Kasumi-1 (cell line): ENCODE measurements at places on chromosomes 3 and 15.
A peak's percentile ranks its signal among the peaks of the same experiment; 100 is the strongest.

GRCh38 chr3:40679290-40679689, 154.5 kb downstream of the ZNF621 start:
- no peak for DNase-seq

DNA sequence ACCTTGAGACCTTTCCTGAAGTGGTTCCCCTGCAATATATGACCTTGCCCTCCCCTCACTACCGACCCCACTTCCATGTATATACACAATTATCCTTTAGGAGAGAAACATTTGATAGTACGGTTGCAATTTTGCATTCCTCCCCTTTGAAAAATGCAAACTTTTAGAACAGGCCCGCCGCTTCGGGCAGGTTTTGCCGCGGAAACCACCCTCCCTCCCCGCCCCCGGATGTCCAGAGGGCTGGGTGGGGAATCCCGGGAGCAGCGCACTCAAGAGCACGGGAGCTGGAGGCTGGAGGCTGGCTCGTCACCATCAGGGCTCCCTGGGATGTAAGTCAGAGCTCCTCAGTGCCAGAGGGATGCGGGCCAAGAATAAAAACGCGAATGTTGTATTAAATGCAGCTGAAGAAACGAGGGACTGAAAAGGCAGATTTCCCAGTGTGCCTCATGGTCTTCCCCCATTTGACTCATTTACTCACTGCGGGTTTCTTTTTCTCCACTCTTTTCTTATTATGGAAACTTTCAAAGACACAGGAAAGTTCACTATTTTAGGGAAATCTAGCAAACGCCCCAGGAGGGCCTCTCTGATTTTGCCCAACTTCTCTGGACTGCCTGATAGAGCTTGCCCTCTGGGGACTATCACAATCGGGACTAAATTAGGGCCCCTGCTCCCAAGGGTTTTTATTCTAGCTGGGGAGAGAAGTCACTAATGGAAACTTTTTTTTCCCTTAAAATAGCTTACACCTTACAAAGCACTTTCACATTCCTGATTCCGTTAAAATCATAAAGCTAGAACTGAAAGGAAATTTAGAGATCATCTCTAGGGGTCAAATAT, 2.9 kb upstream of the USP3 start:
- no peak for DNase-seq

GRCh38 chr15:41940441-41940857, 31.9 kb downstream of the EHD4 start:
- DNase-seq = no peak

DNA sequence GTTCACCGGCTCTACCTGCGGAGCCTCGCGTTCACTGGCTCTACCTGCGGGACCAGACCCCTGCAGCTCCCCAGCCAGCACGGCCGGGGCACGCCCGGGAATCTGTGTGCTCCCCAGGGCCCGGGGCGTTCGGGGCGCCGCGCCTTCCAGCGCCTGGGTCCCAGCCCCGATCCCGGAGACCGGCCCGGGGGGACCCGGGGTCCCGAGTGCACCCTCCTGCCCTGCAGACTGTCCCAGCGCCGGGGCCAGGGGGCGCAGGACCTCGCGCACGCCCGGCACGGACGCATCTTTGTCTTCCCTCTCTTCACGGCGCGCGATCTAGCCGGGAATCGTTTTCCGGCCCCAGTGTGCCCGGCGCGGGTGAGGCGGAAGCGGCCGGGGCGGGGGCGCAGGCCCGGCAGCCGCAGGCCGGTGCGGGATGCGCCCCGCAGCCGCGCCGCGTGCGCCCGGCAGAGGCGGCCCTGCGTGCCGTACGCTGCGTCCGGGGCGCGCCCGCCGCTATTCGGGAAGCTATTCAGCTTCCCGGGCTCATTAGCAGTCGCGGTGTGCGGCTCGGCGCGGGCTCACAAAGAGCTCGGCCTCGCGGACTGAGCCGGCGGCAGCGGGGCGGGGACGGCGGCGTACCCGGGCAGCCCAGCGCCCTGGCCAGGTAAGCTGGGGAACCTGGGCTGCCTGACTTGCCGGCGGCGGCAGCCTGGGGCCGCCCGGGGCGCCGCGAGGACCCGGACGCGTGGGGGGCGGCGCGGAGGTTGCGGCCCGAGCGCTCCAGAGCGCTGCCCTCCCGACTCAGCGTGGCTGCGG, at the start of gene APBA2:
TSS of gene APBA2 (plus strand) at position 345 of the 801 bp plus-strand sequence. CDS start 167,911 bp downstream, outside the sequence.
- DNase-seq = no peak

GRCh38 chr3:4245671-4246070, 57.5 kb upstream of the SETMAR start:
- no peak for DNase-seq

DNA sequence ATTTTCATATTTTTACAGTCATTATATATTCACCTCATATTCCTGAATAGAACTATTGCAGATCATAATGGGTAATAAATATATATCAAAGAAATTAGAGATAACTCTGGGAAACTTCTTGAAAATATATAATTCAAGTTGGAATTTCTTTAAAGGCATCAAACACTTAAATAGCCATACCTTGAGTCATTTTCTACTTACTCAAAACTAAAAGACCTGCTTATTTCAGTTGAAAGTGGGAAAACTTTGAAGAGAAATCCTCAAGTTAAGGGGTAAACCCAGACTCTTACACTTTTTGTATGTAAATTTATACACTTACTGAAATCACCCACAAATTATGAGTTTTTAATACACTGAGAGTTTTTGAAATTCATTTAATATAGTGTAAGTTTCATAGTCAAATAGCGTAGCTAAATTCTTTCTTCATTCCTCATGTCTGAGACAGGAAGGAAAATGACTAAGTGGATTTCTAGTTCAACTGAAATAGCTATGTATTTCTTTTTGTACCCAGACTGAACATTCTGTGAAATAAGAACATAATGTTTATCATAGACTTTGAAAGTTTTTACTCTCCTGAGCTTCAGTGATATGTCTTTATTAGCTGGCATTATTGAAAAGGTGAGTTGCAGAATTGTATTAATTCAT, 4.6 kb upstream of the ALCAM start:
- DNase-seq = no peak

DNA sequence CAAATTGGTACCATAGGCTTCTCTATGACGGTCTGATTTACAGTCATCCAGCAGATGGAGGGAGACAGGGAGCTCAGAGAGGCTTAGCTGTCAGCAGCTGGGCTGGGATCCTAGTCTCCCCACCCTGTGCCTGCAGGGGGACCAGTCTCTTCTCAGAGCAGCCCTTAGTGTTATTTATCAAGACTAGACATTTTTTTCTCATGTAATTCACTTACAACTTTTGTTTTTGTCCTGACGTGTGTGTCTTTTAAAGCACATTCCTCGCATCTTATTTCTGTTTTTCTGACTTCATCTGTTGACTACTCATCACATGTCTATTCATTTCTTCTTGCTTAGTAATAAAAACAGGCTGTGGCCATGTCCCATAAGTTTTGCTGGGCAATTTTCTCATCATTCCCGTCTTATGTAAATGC, 116.1 kb downstream of the KLF13 start:
- DNase-seq = no peak

- DNase-seq = no peak
Measured at GRCh38 chr3:152288681-152289080, 20.0 kb downstream of the MBNL1 start.

GRCh38 chr3:107752202-107752990, 229.6 kb downstream of the BBX start:
- peak; percentile 25 for DNase-seq

DNA sequence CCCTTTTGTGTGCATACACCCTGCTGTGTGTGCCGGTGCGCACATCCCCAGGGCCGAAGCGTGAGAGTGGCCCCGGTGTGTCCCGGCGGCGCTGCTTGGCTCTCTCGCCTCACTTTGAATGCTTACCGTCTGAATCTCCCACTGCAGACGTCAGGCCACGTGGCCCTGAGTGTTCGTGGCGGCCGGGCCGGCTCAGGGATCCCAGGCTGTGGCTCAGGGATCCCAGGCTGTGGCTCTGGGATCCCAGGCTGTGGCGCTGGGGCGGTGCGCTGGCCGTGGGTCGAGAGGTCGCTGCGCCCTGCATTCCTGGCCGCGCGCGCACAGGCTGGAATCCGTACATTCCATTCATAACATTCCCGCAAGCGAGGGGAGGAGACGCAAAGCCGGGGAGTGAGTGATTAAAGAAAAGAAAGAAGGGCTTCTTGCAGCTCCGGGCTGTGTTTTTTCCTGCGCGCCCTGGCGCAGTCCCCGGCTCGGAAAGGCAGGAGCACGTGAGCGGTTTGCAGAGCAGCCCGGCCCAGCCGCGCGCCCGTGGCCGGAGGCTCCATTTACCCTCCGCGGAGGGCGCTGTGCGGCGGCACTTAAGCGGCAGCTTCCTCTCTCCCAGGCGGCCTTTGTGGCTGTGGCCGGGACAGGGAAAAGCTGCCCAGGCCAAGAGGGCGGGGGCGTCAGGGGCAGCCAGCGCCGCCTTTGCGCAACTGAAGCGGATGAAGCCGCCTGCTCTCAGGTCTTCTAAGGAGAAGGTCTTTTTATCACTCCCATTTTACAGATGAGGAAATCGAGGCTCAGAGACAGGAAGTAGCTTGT, 87.0 kb upstream of the ALDH1L1 start:
- no peak for DNase-seq

DNA sequence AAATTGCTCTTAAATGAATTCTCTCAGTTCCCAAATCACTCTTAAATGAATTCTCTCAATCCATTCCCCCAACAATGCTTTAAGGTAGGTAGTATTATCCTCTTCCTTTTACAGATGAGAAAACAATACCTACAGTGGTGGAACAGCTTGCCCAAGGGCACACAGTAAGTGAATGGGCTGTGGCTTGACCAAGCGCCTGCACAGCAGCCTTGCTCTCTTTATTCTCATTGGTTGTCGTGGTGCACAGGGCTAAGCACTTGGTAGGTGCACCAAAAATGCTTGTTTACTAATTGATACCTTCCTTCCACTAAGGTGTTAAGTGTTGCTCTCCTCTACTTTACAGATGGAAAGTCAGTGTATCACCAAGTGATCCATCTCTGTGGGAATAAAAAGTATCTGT, 43.3 kb downstream of the FAM43A start:
- DNase-seq = no peak

GRCh38 chr15:84653910-84654688, at the start of gene WDR73:
Gene WDR73, minus strand, starts transcription at chr15:84654283. Its CDS starts 9 bp downstream, at chr15:84654274.
- peak; percentile 86 for DNase-seq

DNA sequence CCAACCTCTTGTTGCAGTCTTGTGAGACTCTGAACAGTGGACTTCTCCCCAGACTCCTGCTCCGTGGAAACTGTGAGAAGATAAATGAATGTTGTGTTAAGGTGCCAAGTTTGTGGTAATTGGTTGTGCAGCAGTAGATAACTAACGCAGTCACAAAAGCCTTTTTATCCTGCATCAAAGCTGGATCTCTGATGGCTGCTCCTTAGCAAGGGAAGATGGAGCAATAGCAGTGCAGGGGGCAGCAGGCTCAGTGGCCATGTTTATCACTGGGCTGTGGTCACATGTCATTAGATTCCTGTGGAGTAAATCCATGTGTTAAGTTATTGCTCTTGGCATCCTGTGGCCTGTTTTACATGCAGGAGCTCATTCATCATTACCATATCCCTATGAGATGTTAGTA, 13.5 kb downstream of the CMTM7 start:
- no peak for DNase-seq

GRCh38 chr3:15243822-15244482, 37.9 kb downstream of the CAPN7 start:
- no peak for DNase-seq

GRCh38 chr3:111392894-111393398, 149.1 kb upstream of the CD96 start:
- DNase-seq = peak; percentile 13

- peak; percentile 38 for DNase-seq
Measured at GRCh38 chr3:196081002-196081833, 672 bp downstream of the TFRC start.

DNA sequence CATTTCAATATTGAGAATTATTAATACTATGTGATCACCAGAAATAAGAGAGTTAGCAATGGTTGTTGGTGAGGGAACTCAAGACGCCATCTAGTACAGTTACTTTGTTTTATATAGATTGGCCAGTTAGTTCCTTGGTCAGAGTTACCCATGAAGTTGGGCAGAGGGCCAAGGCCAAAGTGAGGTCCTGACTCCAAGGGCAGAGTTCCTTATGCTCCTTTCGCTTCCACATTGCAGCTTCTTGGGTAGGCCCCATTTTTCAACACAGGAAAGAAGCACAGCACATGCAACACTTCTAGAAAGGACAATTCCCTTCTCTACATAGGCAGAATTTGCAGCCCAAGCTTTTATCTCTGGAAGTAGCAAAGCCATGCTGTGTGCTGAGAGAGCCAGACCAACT, 178.6 kb downstream of the KCNAB1 start:
- no peak for DNase-seq

GRCh38 chr3:181431748-181432147, 280.0 kb upstream of the SOX2 start:
- no peak for DNase-seq

GRCh38 chr3:4837374-4837930, 141.8 kb upstream of the BHLHE40 start:
- DNase-seq = no peak
